ENCODE measurements at places on chromosomes 1 and 21.

- no peak for DNase-seq
These were observed 34.9 kb downstream of the CHML start for GRCh38 chr1:241605146-241605805.

- DNase-seq = no peak
These were observed 573.3 kb upstream of the NCAM2 start for GRCh38 chr21:20424943-20425342.

DNA sequence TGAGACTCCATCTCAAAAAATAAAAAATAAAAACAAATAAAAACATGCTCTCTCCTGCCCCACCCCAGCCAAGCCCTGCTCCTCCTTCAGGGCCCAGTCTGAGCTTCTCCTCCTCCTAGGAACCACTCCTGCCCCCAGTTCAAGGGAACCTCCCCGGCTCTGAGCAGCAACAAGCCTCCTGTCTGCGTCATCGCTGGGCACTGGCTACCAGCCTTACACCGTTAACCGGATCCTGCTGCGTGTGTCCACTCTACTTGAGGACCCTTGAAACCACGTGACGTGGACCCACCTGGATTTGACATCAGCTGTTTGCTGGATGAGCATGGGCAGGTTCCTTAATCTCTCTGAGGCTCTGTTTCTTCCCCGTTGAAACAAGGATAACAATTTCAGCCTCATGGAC, 1.6 kb upstream of the TAS1R2 start:
- no peak for DNase-seq

DNA sequence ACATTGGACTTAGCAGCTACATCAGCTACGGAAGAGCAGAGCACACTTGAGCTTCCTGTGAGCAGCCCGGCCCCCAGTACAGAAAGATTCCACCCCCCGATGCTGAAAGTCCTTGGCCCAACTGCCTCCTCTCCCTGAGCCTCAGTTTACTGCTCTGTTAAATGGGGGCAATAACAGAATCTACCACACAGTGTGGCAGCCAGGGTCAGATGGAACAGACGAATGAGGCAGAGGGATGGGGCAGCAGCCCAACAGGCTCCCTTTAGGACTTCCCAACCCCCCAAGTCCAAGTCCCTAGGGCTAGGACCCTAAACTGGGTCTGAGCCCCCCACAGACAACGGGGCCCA, 22.9 kb upstream of the C1QA start:
- DNase-seq = no peak

DNA sequence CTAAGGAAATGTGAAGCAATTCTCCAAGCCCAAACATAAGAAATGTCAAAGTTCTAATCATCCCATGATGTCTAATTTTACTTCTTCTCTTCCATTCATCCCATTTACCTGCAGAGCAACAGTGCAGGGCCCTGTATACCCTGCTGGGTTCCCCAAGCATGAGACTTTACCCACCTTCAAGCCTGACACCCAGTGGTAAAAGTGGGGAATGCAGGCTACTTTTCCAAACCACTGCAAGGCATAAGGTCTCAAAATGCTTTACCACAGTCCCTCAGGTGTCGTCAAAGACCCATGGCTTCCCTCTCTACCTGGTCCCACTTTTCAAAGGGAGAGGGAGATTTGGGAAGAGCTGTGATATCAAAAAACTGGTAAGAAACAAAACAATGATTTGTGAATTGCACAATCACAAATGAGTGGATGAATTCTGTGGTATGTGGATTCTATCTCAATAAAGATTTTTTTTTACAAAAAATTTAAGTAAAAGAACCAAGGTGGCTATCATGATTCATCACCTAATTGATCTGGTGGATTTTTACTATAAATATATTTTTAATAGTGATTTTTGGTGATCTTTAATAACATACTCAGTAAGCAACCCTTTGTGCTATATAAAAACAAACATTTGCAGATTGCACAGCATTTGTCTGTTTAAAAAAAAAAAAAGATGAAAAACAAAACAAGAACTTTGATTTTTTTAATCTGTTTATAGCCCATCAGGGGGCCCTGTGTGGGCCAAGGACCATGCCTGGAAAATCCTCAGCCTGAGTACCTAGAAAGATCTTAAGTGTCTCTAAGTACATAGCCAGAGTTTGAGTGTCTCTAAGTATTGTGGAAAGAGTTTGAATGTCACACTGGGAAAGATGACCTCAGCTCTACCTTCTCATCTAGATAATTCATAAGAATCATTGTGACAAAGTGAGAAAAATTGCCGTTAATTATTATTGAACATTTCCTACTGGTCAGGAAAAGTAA, 73.1 kb upstream of the GJB5 start:
- DNase-seq = peak; percentile 17

DNA sequence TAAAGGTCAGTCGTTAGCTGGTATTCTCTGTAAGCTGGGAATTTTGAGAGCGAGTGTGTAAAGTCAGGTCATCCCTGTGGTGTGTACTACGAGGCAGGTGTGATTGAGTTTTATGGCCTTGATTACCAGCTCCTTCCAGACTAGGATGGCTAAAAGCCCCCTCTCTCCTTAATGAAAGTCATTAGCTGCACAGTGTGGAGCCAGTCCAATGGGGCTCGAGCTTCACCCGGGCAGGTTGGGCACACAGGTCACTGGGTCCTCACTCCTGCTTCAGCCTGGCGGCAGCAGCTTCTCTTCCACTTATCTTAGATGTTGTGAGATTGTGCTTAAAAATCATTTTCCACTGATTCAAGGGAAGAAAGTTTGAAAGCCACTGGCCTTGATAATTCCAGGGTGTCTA, 3.0 kb downstream of the DMRTB1 start:
- DNase-seq = no peak

DNA sequence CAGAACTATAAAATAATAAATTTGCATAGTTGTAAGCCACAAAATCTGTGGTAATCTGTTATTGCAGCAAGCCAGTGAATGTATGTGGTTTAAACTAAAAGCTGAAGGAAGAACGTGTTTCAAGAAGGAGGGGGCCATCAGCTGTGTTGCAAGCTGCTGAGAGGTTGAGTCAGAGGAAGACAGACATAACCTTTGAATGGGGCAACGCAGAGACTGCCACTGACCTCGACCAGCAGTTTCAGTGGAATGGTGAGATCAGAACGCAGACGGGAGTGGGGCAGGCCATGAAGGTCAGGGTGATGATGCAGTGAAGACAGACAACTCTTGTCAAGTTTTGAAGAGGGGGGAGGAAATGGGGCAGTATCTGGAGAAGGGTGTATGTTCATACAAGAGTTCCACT, 23.2 kb upstream of the QSOX1 start:
- DNase-seq = no peak

DNA sequence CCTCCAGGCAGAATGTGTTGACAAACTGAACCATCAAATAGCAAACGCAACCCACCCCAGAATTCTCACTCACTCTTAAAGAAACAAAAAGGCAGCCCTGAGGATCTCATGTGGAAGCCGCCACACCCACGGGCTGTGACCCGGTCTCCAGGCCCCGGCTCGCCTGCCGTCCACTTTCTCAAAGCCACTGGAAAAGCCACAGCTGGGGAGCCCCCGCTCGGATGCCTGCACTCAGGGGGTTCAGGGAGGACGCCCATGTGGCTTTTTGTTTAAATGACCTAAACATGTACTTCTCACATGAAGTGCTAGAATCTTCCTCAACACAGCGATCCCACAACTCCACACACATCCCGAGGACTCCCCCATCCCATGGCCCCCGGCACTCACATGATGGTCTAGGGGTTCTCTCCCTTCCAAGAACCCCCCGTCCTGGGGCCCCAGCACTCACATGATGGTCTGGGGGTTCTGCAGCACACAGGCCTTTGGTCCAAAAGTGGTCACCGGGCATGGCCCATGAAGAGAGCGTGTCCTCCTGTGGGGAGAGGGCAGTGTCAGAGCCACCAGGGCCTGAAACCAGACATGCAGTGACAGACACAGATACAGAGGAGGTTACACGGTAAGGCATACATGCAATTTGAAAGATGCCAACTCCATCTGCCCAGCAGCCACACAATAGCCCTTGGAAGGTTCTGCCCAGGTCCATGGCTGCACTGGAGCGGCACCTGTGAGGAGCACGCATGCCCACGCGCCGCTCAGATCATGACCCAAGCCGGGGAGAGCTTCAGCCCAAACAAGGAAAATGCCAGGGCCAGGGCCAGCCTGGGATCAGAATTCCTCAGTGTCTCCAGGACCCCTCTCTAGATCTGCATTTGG, 16.5 kb downstream of the NADK start:
- DNase-seq = no peak

DNA sequence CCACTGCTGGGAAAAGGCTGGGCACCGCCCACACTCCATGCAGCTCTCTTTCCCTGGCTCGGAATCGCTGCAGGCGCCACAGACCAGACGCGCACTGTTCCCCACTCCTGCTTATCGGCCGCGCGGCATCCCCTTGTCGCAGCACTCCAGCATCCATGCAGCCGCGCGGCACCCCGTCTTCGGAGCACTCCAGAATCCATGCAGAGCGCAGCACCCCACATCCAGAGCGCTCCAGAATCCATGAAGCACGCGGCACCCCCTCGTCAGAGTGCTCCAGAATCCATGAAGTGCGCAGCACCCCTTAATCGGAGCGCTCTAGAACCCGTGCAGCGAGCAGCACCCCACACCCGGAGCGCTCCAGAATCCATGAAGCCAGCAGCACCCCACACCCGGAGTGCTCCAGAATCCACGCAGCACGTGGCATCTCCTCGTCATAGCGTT, 9.5 kb downstream of the TFF3 start:
- no peak for DNase-seq

DNA sequence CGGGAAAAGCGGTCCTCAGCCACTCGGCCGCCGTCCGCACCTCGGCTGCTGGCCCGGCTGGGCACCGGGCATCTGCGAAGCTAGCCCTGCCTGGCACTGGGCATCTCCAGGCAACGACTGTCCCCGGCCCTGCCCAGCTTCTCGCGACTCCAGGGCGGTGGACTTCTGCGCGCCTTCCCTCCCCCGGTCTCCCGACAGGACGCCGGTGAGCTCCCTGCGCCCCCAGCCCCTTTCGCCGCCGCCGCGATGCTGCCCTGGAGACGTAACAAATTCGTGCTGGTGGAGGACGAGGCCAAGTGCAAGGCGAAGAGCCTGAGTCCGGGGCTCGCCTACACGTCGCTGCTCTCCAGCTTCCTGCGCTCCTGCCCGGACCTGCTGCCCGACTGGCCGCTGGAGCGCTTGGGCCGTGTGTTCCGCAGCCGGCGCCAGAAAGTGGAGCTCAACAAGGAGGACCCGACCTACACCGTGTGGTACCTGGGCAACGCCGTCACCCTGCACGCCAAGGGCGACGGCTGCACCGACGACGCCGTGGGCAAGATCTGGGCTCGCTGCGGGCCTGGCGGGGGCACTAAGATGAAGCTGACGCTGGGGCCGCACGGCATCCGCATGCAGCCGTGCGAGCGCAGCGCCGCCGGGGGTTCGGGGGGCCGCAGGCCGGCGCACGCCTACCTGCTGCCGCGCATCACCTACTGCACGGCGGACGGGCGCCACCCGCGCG, 514 bp downstream of the FAM43B start:
- no peak for DNase-seq

DNA sequence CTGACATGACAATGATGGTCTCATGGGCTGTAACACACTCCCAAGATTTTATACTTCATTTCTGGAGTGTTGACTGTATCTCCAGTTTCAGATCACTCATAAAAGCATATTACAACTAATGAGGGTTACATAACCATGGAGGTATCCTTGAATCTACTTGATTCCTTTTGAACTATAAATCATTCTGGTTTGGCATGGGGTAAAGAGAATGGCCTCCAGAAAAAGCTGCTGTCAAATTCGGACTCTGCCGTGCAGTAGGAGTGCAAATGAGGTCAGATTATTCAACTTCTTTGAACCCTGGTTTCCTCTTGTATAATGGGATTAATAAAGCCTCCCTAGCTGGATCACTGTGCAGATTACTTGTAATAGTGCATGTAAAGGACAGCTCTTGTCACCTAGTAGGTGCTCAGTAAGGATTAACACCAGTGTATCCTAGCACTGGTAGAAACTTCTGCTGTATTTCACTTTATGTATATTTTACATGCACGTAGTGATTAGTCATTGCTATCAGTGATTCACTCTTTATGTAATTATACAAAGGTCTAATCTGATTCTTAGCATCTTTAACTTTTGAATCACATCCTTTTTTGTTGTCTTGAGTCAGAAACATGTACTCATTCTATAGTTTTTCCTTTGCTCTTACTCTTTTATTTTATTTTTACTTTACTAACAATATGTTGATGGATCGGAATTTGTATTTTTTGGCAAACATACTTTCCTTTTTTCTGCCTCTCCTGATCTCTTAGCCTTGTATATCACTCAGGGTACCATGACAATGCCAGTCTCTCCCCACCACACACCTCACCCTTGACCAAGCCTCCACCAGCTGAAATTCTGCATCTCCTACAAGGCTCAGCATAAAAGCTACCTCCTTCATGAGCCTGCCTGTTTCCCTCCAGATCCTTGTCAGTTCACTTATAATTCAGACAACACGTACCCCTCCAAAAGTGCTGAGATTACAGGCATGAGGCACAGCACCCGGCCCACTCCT, 3.2 kb downstream of the LRRC8C start:
- DNase-seq = no peak

GRCh38 chr1:65108025-65108642, 39.9 kb upstream of the AK4 start:
- DNase-seq = no peak

DNA sequence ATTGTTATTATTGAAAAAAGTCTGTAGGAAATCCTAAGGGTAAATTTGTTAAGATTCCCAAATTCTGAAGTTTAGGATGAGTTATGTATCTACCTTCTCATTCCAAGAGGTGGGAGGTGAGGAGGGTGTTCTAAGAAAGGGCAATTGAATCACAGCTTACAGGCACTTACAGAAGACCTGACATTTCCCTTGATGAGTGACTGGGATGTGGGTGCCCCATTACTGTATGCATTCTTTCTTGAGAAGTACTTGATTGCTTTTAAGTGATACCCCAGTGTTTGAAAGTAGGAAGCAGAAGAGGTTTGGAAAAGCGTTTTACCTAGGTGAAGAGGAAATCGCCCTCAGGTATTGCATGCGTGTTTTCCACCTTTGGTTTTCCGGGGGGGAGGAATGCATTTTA, 87.0 kb upstream of the ADAR start:
- DNase-seq = no peak

GRCh38 chr21:42844411-42845113, 34.8 kb downstream of the WDR4 start:
- DNase-seq = no peak

DNA sequence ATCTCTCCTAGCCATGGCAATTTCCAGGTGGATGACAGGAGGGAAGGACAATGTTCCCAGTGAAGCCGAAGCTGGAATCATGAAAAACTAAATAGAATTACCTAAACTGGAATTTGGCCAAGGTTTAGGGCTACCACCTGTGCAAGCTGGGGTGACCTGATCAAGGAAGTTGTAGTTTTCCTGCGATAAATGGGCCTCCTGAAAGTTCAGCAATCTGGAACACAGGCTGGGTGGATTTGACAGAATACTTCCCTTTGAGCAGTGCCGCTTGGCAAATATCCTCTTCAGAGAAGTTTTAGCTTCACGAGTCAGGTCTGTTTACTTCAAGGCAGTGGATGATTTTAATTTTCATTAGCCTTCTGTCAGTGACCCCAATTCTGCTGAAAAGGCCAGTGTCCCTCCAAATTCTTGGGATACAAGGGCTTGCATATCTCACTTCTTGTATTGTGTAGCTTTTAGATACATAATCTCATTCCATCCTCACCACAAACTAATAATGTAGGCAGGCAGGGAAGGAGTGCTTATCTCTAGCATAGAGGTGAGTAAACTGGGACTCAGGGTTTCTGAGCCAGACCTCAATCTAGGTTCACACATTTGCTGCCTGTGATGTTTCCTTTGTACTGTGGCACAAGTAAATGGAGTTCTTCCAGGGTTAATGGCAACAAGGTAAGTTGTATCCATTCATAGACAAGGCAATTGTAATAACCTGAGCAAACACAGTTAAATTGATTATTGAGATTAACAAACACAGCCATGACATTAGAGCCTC, 349.4 kb downstream of the NUF2 start:
- no peak for DNase-seq
